Esophagus mucosa (tissue), 1 donor: ENCODE measurements at places on chromosomes 7 and 10. TPM values are rescaled to one million over a fixed set of nuclear protein-coding genes. Genes with fewer than 3 reads are reported as not detected.

GRCh38 chr7:87316097-87316700, 29.3 kb upstream of the CROT start:
- no peak for ATAC-seq

GRCh38 chr7:107922886-107923285, 31.9 kb downstream of the DLD start:
- no peak for ATAC-seq

GRCh38 chr7:106220307-106220706, 64.5 kb downstream of the NAMPT start:
- peak; percentile 85 for ATAC-seq

DNA sequence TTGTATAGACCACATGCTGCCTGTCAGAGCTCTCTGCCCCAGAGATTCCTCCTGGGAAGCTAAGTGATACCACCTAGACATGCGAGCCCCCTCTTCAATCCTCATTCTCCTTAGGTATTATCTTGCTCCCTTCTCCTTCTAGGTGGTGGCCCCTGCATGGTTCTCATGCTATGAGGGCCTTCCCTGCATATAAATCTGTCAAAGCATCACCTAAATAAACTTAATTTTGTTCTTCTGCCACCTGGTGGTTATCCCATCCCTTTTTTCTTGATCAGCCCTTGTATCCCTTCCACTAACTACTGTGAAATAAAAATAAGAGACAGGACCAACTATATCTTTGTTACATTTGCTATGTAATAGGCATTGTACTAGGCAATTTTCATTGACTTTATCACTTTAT, 242.1 kb downstream of the CDC14C start:
- ATAC-seq, result no peak

GRCh38 chr7:150737265-150738055, at the start of gene GIMAP5:
TSS of gene GIMAP5 (plus strand) at chr7:150737418. CDS start at chr7:150740885, 3,467 bp downstream.
- ATAC-seq, result peak; percentile 10

MCM10 gene
- total RNA-seq, result 5.9 TPM

TMEM270 gene
- not detected for total RNA-seq

SHTN1 gene
- 23.9 TPM for total RNA-seq

HIF1AN gene
- 24.5 TPM for total RNA-seq
